ENCODE measurements at places on chromosomes 16 and 17.
A peak's percentile ranks its signal among the peaks of the same experiment; 100 is the strongest.

DNA sequence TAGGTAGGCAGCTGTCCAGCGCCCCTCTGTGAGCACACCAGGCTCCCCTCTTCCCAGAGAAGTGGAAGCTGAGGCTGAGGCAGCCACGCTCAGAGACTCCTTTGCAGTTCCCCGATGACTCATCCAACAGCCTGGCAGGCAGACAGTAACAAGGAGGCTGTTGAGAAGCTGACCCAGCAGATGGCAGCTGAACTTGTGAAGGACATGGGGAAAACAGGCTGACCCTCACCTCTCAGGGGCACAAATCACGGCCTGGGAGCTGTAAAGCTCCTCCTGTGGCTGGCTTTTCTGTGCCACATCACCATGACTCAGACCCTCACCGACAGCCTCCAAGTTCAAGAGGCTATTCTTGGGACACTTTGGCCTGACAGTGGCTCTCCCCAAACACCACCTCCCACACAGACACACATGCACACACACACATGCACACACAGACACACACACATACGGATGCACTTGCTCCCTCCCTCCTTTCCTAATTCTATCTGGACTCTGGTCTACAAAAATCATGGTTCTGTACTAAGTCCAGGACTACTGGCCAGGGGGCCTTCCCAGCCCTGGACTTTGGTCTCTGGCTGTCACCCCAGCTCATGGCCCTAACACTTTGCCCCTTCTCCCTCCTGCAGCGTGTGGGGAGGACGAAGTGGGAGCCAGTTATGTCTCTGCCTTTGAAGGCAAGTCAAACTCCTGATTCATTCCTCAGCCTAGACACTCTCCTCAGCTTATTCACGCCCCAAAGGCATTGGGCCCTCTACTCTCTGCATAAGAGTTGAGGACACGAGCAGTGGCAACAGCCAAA, 23.2 kb downstream of the MAP3K14 start:
- no peak for DNase-seq

DNA sequence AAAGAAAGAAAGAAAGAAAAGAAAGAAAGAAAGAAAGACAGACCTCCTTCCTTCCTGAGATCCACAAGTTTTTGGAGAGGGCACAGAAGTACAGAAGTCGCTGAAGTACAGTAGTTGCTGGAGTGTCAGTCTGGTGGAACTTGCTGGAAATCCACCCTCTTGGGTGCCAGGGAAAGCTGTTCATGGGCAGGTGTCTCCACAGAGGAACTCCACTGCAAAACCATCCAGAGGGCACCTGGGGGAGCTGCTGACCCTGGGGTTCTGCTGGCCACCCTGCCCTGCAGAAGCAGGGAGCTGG, 3.5 kb upstream of the PRR14 start:
- DNase-seq: no peak

DNA sequence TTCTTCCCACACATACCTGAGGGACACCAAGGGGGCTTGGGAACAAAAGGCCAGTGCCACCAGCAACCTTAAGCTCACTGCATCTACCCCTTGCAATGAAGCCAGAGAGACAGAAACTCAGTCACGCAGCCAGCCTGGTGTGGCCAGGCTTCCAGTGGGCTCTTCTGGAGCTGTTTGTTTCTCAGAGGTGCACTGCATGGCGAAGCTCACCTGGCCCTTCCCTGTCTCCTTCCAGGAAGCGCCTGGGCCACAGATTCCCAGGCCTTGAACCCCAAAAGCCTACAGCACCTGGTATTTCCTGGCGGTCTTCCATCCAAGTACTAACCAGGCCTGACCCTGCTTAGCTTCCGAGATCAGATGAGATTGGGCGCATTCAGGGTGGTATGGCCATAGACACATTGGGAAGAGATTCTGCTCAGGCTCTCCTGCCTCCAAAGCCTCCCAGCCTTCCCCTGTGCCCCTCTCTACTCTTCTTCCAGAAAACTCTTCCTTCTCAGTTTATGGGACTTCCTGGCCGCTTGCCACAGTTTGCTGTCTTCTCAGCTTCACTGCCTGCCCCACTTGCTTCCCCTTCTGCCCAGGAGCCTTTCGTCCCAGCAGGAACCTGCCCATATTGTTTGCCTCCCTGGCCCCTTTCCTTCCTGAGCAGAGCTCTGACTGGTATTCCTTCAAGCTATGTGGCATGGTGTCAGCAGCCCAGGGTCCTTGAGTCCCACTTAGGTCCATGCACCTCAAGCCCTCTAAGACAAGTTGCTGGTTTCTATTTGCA, 1.6 kb downstream of the CISD3 start:
- no peak for DNase-seq

DNA sequence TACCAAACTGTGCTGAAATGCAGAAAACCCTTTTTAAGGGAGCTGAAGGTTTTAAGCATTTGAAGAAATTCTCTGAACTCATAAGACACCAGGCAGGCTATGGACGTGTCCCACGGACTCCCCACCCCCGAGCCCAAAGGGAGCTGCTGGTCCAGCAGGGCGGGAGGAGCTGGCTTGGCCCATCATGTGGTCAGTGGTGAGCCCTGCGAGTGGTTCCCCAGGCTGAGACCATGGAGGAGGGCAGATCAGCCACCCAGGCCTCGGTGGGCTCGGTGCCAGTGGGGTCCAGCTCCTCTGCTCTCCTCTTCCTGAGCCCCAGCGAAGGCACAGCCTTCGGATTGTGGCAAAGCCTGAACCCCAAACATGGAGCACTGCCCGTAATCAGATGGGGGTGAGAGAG, 27.0 kb downstream of the LGALS3BP start:
- DNase-seq: no peak

DNA sequence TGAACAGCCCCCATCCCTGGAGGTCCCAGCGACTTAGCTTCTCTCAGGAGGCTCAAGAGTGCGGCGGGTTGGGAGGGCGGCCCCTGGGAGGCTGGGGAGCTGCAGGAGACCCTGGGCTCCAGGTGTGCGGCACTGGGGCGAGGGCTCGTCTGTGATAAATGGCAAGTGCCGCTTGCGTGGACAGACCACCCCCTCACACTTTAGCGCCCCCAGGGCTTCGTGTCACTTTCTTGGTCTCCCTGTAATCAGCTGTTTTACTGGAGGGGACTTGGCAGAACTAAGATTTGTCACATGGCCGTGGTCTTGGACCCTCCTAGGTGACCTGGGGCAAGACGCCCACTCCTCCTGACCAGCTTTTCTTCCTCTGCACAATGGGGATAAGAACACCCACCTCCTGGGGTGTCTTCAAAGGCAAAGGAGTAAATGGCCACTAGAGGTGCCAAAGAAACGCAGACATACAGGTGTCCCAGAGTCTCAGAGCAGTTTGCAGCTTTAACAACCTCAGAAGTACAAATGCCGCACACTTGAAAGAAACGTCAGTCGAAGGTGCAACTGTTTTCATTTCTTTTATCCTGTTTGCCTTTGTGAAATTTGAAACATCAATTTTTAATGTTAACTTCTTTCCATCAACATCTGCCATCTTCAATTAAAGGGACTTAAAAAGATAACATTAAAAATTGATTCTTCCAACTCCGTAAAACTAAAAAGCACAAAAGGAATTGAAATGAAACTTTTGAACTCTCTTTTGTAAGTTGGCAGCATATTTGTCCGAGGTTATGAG, 946 bp downstream of the OSGIN1 start:
- peak; percentile 10 for DNase-seq

- DNase-seq: no peak
Observed at GRCh38 chr17:31660684-31661083, 198.4 kb downstream of the COPRS start.

GRCh38 chr16:55257966-55258613, 65.9 kb upstream of the IRX6 start:
- peak; percentile 43 for DNase-seq

DNA sequence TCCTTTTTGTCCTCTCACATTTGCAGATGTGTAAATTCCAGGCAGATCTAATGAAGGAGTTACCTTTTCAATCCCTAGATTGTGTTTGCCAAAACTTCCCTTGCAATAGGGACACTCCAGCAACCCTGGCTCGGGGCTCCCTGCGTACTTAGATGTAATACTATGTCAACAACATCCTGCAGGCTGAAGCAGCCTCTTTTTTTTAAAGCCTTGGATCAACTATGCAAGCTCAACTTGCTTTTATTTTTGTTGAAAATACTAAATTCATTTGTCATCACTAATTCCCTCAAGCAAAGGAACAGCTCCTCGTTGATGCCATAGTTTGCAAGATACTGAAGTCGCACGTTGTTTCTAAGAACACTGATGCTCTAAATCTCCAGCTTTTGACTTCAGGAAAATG, 59.1 kb downstream of the GRIN2A start:
- DNase-seq: no peak
